Iris pigment epithelial cell (primary cell): ENCODE measurements at places on chromosomes 2 and 18.

GRCh38 chr2:101688261-101688660, 9.2 kb upstream of the MAP4K4 start:
- DNase-seq: peak; percentile 53

DNA sequence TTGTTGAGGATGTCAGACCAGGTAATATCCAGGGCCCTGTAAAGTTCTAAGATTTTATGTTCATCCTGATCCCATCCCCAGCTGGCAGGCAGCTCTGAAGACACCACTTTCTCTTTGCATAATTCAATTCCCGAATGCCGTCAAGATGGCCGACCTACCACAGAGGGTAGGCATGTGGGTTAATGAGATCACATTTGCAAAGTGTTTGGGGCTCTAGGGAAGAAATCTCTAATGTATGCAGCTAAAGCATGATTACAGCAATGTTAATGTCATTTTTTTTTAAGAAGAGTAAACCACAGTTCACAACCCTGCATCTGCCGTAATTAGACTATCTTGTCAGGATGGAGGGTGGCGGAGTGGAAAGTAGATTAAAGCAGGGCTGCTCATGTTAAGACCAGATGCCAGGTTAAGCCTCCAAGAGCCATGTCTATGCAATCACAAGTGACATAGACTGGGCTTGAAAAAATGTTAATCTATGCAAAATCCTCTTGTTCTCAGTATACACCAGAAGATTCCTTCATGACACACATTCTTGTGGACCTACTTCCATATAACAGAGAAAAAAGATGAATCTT, 131.4 kb downstream of the ALK start:
- no peak for DNase-seq

- no peak for DNase-seq
Measured at GRCh38 chr2:180991820-180992219, 11.4 kb downstream of the UBE2E3 start.

DNA sequence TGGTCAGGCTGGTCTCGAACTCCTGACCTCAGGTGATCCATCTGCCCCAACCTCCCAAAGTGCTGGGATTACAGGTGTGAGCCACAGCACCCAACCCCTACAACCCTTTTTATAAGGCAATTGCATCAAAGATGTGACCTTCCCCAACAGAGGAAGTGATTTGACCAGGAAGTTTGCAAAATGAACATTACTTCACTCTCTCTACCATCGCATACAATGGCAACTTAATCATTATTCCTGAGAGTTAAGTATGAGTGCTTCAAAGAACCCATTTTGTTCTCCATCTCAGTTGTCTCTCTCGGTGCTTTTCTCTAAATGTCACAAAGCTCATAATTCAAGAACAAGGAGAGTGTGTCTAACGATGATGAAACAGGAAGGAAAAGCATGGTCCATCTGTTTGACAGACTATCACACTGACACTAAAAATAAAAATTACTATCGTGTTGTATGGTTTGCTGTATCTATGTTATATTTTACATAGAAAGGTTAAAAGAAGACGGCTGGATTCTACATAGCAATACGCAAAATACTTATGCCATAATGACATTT, 18.1 kb upstream of the CREG2 start:
- DNase-seq: no peak

- no peak for DNase-seq
Measured at GRCh38 chr2:3094999-3095958, 282.3 kb downstream of the EIPR1 start.

- no peak for DNase-seq
Measured at GRCh38 chr2:44433895-44434294, 72.1 kb downstream of the CAMKMT start.

DNA sequence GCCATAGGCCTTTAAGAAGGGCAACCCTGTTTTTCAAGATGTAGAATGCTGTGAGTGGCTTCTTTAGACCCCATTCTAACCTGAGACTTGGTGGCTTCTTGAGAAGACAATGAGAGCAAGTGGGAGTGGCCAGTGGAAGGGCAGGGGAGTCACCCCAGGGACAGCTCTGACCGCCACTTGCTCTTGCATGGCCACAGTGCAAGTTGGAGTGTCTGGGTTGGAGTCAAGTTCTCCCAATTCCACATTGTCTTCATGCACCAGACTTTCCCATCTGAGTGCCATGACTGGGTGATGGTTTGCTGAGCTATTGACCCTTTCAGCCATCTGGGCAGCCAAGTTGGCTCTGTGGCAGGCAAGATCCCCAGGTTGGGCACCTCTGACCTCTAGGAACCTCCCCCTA, 148.0 kb upstream of the SKOR2 start:
- no peak for DNase-seq

DNA sequence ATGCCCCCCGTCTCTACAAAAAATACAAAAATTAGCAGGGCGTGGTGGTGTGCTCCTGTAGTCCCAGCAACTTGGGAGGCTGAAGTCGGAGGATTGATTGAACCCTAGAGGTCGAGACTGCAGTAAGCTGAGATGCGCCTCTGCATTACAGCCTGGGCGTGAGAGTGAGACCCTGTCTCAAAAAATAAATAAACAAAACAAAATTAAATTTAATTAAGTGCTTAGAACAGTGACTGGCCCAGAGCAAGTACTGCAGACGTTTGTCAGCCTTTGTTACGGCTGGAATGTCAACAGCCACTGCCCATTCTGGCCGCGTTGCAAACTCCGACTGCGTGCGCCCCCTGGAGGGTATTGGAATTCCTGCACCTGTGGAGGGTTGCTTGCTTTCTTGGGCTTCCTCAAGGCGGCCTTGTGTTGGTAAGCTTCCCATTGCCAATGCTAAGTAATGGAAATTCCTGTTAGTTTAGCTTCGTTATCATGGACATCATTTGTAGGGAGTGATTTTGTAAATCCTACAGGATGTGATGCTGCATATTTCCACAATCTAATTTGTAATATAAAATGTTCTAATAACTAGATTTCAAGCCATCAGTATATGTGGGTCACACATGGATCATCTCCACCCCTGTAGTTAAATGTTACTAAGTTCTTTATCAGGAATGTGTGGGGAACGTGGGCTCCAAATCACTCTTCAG, 15.9 kb upstream of the ATP6V1B1 start:
- DNase-seq: peak; percentile 65

GRCh38 chr2:17736989-17737388, 16.6 kb downstream of the SMC6 start:
- peak; percentile 49 for DNase-seq

GRCh38 chr2:180004731-180005130, 2.4 kb downstream of the CWC22 start:
- DNase-seq: no peak

- no peak for DNase-seq
Measured at GRCh38 chr2:154381931-154382794, 316.3 kb upstream of the KCNJ3 start.
